ENCODE measurements at places on chromosomes 4 and X. TPM values are rescaled to one million over a fixed set of nuclear protein-coding genes. Genes with fewer than 3 reads are reported as not detected.

The NPY2R gene
- total RNA-seq, result not detected

The CLNK gene
- total RNA-seq, result not detected

The FRG2 gene
- not detected for total RNA-seq

The EMCN gene
- total RNA-seq, result not detected

The ZNF157 gene
- 0.52 TPM for total RNA-seq

The GAGE12E gene
- not detected for total RNA-seq

The CENPI gene
- total RNA-seq, result 13.5 TPM

The ARX gene
- total RNA-seq, result not detected

The ATP2B3 gene
- total RNA-seq, result not detected

- H3K27me3 ChIP-seq, result no peaks in the 10 kb centered on the region
- no peak for DNase-seq
- no peak overlapping the region for H3K4me3 ChIP-seq
- peaks cover 44% of the 10 kb centered on the region for H3K4me1 ChIP-seq
These were observed 80.4 kb downstream of the PDLIM5 start for GRCh38 chr4:94531991-94532789.

- peak; percentile 73 for DNase-seq
- H3K27me3 ChIP-seq, result no peaks in the 10 kb centered on the region
- no peaks in the 10 kb centered on the region for H3K36me3 ChIP-seq
- H3K4me3 ChIP-seq, result no peak overlapping the region
- no peaks in the 10 kb centered on the region for H3K4me1 ChIP-seq
These were observed 36.1 kb upstream of the DOCK11 start for GRCh38 chrX:118459494-118459893.

DNA sequence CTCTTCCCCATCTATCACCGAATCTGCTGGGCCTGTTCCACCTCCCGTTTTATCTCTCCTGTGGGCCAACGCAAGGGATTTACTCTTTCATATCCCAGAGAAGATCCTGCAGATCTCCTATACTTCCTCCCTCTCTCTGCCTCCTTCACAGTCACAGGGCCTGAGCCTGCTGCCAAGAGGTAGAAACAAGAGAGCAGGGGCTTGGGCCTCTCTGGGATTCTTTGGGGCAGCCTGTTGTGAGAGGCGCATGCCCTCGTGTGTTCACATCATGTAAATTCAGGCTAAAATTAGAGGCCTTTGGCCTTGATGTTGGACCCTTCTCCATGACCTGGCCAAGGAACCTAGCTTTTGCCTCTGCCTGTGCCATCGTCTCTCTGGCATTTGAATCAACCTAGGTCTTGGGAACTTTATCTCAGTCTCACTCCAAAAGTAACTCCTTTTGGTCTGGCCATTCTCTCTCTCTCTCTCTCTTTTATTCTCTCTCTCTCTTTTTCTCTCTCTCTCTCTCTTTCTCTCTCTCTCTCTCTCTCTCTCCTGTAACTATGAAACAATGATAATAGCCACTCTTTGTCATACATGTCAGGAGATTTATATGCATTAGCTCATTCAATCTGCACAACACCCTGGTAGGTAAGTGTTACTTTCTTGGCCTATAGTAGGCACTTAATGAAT is 20.0 kb upstream of the EFNB1 start:
- no peak overlapping the region for H3K27ac ChIP-seq
- no peaks in the 10 kb centered on the region for H3K4me1 ChIP-seq
- no peak for DNase-seq
- no peaks in the 10 kb centered on the region for H3K36me3 ChIP-seq
- H3K27me3 ChIP-seq, result no peaks in the 10 kb centered on the region

GRCh38 chr4:105232374-105232773 is 85.7 kb downstream of the TET2 start:
- no peak for DNase-seq
- H3K4me3 ChIP-seq, result no peak overlapping the region
- no peaks in the 10 kb centered on the region for H3K27me3 ChIP-seq
- H3K36me3 ChIP-seq, result no peaks in the 10 kb centered on the region
- no peaks in the 10 kb centered on the region for H3K4me1 ChIP-seq
- no peak overlapping the region for H3K27ac ChIP-seq

- DNase-seq, result no peak
- H3K27ac ChIP-seq, result no peak overlapping the region
- H3K36me3 ChIP-seq, result no peaks in the 10 kb centered on the region
- H3K4me3 ChIP-seq, result no peak overlapping the region
These were observed 12.3 kb upstream of the PCDH10 start for GRCh38 chr4:133136833-133137232.

- DNase-seq, result peak; percentile 47
- H3K27me3 ChIP-seq, result no peaks in the 10 kb centered on the region
- H3K27ac ChIP-seq, result no peak overlapping the region
- H3K4me3 ChIP-seq, result no peak overlapping the region
- no peaks in the 10 kb centered on the region for H3K4me1 ChIP-seq
These were observed 103.6 kb upstream of the ADGRG2 start for GRCh38 chrX:19225909-19226308.

DNA sequence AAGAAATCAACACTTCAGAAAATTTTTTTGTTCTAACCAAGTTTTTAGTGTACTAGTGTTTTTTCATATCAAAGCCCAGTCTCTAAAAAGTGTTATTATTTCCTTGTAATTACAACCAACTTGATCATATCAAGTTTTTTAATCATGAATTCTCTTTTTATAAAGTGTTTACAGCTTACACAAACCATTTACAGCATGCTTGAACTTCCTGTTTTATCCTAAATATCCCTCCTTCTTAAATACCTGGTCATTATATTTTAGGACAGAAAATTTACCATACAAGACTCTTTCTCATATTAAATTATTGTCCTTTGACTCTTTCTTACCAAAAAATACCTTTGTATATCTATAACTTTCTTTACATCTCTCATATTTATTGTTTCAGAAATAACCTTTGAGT is 89.4 kb upstream of the NPY2R start:
- 0 out of 2 replicates have a peak, but pooled peaks cover 2% of the 10 kb centered on the region for H3K27me3 ChIP-seq
- H3K27ac ChIP-seq, result no peak overlapping the region
- no peaks in the 10 kb centered on the region for H3K4me1 ChIP-seq
- no peak for DNase-seq

- no peaks in the 10 kb centered on the region for H3K4me1 ChIP-seq
- DNase-seq, result no peak
- no peak overlapping the region for H3K4me3 ChIP-seq
- H3K36me3 ChIP-seq, result no peaks in the 10 kb centered on the region
- H3K27me3 ChIP-seq, result no peaks in the 10 kb centered on the region
- H3K27ac ChIP-seq, result no peak overlapping the region
These were observed 22.0 kb upstream of the SUPT20HL2 start for GRCh38 chrX:24335871-24336270.

DNA sequence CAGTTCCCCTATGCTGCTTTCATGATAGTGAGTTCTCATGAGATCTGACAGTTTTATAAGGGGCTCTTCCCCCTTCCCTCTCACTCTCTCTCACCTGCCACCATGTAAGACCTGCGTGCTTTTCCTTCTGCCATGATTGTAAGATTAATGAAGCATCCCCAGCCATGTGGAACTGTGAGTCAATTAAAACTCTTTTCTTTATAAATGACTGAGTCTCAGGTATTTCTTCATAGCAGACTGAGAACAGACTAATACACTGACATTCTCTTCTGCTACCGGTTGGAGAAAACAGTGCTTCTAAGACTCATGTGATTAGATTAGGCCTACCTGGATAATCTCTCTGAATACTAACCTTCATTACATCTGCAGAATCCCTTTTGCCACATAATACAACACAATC is 45.4 kb upstream of the TRPC5OS start:
- no peaks in the 10 kb centered on the region for H3K4me1 ChIP-seq
- no peaks in the 10 kb centered on the region for H3K36me3 ChIP-seq
- H3K27ac ChIP-seq, result no peak overlapping the region
- no peak for DNase-seq
- H3K27me3 ChIP-seq, result no peaks in the 10 kb centered on the region
- no peak overlapping the region for H3K4me3 ChIP-seq

GRCh38 chr4:145061318-145061920 is 36.6 kb downstream of the ANAPC10 start:
- no peaks in the 10 kb centered on the region for H3K27me3 ChIP-seq
- DNase-seq, result peak; percentile 91
- H3K4me3 ChIP-seq, result no peak overlapping the region
- peaks cover 28% of the 10 kb centered on the region for H3K4me1 ChIP-seq
- no peak overlapping the region for H3K27ac ChIP-seq
- peaks cover 23% of the 10 kb centered on the region for H3K36me3 ChIP-seq

DNA sequence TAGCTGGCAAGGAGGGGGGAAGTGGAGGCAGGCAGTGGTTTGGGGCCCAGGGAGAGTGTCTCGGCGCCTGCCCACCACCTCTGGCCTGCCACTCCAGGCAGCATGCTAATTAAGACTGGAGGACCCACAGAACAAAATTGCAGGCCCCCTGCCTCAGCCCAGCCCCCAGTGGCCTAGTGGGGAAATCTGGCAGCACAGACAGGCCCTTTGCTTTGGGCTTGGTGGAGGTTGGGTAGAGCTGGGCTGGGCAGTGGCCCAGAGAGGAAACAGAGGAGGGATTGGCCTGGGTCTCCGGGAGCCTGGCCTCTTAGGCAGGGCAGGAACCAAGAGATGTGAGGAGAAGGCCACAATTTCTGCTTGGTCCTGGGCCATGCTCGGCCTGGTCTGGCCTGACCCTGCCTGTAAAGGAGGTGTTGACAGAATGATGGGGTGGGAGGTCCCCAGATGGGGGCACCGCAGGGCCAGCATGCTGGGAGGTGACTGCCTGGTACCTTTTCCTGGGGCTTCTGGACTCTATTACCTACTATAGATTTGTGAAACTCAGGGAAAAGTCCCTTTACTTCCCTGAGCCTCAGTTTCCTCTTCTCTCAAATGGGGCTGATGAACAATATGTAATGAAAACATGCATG is 92.4 kb upstream of the PJA1 start:
- no peak for DNase-seq
- H3K27me3 ChIP-seq, result no peaks in the 10 kb centered on the region
- no peaks in the 10 kb centered on the region for H3K36me3 ChIP-seq
- no peak overlapping the region for H3K27ac ChIP-seq
- no peak overlapping the region for H3K4me3 ChIP-seq

DNA sequence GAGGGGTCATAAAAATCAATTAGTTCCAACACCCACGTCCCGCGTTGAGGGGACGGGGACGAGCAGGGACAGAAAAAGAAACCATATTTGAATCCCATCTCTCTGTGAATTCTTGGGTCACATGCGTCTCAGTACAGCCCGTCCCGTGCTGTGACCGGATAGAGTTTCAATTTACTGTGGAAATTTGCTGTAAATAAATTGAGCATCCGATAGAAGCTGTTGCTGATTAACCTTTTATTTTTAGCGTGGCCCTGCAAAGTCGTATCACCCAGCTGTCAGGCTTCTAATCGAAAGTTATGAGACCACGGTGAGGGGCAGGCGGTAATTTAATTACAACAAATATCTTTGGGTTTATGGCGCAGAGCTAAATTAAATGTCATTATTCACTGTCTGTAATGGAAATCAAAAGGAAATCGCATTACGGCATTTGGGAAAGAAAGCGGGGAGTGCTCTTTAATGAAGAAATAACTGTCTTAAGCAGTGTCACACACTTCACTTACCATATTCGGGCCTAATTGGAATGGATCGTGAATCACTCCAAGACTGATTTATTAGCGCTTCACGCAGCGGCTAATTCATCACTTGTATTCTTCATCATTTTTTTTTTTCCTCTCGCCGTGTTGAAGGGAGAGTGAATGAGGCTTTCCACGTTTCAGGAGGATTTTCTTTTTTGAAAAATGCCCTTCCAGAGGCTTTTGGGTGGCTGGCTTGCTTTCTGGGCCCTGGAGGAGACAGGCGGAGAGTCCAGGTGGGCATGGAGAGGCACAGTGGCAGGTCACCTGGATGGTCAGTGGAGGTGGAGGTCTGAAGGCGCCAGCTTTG is 7.3 kb downstream of the SHOX start:
- no peaks in the 10 kb centered on the region for H3K4me1 ChIP-seq
- no peak overlapping the region for H3K27ac ChIP-seq
- no peaks in the 10 kb centered on the region for H3K27me3 ChIP-seq
- no peak overlapping the region for H3K4me3 ChIP-seq
- no peaks in the 10 kb centered on the region for H3K36me3 ChIP-seq
- DNase-seq, result no peak

DNA sequence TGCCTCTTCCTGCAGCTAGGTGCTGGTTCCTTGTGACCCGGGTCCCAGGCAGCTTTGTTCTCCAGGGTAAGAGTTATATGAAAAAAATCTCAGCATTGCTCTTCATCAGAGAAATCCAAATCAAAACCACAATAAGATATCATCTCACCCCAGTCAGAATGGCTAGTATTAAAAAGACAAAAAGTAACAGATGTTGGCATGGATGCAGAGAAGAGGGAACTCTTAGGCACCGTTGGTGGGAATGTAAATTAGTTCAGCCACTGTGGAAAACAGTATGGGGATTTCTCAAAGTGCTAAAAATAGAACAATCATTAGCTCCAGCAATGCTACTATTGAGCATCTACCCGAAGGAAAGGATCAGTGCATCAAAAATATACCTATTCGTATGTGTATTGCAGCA is 61.5 kb downstream of the SORCS2 start:
- peak; percentile 64 for DNase-seq
- H3K4me3 ChIP-seq, result peak overlapping the region; percentile 64
- H3K4me1 ChIP-seq, result peaks cover 60% of the 10 kb centered on the region
- peak overlapping the region; percentile 90 for H3K27ac ChIP-seq
- H3K27me3 ChIP-seq, result no peaks in the 10 kb centered on the region

DNA sequence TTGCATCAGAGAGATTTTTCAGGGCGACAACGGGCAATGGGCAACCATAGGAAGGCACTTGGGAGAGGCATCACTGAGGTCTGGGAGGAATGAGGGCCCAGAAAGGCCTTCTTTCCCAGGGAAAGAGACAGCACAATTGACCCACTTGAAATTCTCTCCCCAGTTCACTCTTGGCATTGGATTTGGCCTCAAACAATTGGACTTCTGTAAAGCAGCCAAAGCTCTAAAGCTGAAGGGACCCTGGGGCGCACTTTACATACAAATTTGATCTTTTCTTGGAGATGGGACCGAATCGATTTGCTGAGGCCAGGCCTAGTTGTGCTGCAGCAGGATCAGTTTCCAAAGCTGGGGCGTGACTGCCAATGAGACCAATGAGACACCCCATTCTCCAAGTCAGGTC is 3.2 kb downstream of the ARHGAP36 start:
- no peak for DNase-seq
- H3K27me3 ChIP-seq, result no peaks in the 10 kb centered on the region

DNA sequence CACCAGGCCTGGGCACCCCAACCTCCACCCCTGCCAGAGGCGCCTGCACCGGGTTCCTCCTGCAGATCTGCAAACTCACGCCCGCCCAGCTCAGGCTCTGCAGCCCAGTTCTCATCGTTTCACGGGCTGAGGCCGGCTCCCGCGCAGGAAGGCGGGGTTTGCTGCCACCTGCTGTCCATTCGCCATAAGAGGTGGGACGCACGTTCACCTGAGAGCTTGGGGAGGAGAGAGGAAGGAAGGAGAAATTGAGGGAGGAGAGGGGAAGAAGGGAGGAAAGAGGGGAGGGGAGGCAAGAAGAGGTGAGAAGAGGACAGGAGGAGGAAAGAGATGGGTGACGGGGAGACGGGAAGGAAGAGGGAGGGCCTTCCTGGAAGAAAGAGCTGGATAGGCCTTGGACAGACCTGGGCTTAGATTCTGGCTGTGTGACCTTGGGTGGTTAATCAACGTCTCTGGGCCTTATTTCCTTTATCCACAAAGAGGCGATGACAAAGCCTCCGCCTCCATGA is 114.5 kb downstream of the ADRA2C start:
- H3K4me1 ChIP-seq, result no peaks in the 10 kb centered on the region
- no peak overlapping the region for H3K4me3 ChIP-seq
- peak; percentile 90 for DNase-seq
- no peak overlapping the region for H3K27ac ChIP-seq
- no peaks in the 10 kb centered on the region for H3K36me3 ChIP-seq

- H3K27ac ChIP-seq, result no peak overlapping the region
- no peak for DNase-seq
These were observed 28.9 kb upstream of the HUWE1 start for GRCh38 chrX:53715346-53715924.

- no peaks in the 10 kb centered on the region for H3K36me3 ChIP-seq
- H3K4me3 ChIP-seq, result no peak overlapping the region
- no peak for DNase-seq
- no peaks in the 10 kb centered on the region for H3K4me1 ChIP-seq
- H3K27me3 ChIP-seq, result no peaks in the 10 kb centered on the region
These were observed 149.7 kb downstream of the RRAGB start for GRCh38 chrX:55867181-55867651.

All from Karpas-422 (cell line).